ENCODE measurements at places on chromosomes 6 and 20. TPM values are rescaled to one million over a fixed set of nuclear protein-coding genes. Genes with fewer than 3 reads are reported as not detected.

DNA sequence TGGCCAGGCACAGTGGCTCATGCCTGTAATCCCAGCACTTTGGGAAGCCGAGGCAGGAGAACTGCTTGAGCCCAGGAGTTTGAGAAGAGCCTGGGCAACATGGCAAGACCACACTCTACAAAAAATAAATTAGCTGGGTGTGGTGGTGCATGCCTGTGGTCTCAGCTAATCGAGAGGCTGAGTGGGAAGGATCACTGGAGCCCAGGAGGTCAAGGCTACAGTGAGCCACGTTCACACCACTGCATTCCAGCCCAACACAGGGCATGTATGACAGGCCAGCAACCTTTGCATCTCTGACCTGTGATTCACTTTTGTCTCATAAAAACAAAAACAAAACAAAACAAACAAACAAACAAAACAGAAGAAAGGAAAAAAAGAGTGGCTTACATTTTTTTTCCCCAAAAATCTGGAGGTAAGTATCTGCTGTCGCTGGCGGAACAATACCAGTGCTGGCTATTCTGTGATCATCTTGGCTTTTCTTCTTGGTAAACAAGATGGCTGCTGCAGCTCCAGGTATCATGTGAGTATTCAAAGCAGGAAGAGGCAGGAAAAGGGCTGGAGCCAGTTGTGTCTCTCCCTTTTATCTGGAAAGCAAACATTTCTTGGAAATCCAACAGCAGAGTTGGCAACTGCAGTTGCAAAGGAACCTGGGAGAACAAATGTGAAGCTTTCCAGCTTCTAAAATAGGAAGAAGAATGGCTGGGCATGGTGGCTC is 40.4 kb upstream of the ZMYND8 start:
- DNase-seq = no peak

- peak; percentile 12 for DNase-seq
Measured at GRCh38 chr6:10146715-10147451, 268.0 kb downstream of the TFAP2A start.

The PTGIS gene
- total RNA-seq = 0.44 TPM

DNA sequence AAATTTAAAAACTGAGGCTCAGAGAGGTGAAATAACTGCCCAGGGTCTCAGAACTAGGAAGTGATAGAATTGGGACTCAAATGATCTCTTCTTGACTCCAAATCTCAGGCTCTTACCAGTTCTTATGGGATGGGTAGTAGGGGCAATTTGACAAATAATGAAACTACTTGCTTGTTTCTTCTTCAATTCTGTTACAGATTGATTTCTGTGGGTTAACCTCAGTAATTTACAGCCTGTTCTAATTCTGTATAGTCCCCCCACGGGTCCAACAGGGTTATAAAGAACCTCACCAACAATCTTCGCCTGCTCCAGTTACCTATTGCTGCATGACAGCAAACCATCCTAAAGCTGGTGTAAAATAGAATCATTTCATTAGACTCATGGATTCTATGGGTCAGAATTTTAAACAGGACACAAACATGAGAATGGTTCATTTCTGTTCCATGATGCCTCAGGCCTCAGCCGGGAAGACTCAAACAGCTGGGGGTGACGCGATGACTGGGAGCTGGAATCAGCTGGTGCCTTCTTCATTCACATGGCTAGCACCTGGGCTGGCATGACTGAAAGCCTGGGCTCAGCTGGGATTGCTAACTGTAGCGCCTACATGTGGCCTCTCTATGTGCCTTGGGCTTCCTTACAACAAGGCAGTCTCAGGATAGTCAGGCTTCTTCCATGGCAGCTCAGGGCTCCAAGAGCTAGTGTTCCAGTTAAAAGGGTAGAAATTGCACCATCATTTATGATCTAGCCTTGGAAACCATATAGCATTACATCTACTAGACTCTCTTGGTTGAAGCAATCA is 6.6 kb upstream of the WFDC2 start:
- DNase-seq = no peak

- DNase-seq = no peak
Measured at GRCh38 chr6:39930540-39930939, 3.7 kb downstream of the MOCS1 start.

- peak; percentile 93 for DNase-seq
Measured at GRCh38 chr20:1813101-1813529, 82.1 kb upstream of the SIRPA start.

The OOEP gene
- under 0.01 TPM for total RNA-seq

The KCNK16 gene
- total RNA-seq = not detected

DNA sequence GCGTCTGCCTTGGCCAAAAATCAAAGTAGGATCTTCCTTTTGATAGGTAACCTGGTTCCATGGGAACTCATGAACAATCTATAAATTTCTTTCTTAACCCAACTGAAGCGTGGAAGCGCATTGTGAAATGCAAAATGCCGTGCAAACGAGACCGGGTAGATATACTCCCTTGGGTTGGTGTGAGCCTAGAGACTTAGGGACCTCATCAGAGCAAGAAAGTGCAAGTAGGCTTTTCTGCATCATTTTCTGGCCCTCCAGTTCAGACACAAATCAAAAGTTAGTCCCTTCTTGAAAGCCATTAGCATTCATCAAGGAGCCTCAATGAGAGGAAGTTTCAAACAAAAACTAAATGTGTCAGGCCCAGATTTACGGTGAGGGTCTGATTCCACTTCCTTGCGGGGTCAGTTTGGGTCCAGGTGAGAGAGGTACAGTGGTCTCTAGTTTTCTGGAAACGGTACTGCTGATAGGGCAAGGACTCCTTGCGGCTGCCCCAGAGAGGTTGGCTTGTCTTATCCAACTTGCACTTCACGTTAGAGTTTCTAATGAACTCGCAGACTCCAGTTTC is 5.3 kb upstream of the ZNF184 start:
- DNase-seq = peak; percentile 7

- DNase-seq = no peak
Measured at GRCh38 chr6:111980971-111981840, 72.7 kb upstream of the CCN6 start.

DNA sequence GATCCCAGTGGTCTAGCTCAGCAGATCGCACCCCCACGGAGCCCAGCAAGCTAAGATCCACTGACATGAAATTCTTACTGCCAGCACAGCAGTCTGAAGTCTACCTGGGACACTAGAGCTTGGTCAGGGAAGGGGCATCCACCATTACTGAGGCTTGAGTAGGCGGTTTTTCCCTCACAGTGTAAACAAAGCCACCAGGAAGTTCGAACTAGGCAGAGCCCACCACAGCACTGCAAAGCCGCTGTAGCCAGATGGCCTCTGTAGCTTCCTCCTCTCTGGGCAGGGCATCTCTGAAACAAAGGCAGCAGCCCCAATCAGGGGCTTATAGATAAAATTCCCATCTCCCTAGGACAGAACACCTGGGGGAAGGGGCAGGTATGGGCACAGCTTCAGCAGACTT is 18.8 kb downstream of the FRK start:
- no peak for DNase-seq

- no peak for DNase-seq
Measured at GRCh38 chr6:36805096-36805797, 34.0 kb downstream of the CPNE5 start.

The SMPDL3A gene
- total RNA-seq = 2.4 TPM

The HLA-DMA gene
- 0.44 TPM for total RNA-seq

GRCh38 chr20:36246401-36246800 is 10.1 kb downstream of the AAR2 start:
- DNase-seq = no peak

The GMPR gene
- total RNA-seq = 15.9 TPM

- DNase-seq = no peak
Measured at GRCh38 chr6:25617997-25618396, 34.0 kb upstream of the SCGN start.

- no peak for DNase-seq
Measured at GRCh38 chr20:59078231-59078630, 35.6 kb upstream of the PRELID3B start.

The CST7 gene
- not detected for total RNA-seq
